NCI-H1436 (cell line): ENCODE measurements at places on chromosomes 1 and 21.

- DNase-seq = no peak
These were observed 3.2 kb upstream of the PARS2 start for GRCh38 chr1:54767526-54767925.

- DNase-seq = no peak
These were observed 14.4 kb downstream of the COLGALT2 start for GRCh38 chr1:184023171-184023570.

- DNase-seq = no peak
These were observed 64.1 kb upstream of the TMEM51 start for GRCh38 chr1:15089258-15089992.

DNA sequence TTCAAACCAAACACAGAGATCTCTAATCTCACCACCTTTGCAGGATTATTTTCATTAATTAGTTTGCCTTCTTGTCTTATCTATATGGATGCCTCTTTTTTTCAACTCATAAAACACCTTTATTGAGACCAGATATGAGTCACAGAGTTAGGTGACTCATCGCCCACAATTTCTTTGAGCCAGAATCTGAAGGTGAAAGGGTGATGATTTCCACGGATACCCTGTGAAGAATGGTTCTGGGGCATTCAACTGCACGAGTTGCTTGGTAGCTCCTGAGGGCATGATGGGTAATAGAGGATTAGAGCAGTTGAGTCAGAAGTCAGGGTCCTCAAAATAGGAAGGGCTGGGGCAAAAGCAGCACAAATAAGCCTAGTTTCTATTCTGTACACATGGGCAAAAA is 128.2 kb downstream of the TBX19 start:
- DNase-seq = no peak

DNA sequence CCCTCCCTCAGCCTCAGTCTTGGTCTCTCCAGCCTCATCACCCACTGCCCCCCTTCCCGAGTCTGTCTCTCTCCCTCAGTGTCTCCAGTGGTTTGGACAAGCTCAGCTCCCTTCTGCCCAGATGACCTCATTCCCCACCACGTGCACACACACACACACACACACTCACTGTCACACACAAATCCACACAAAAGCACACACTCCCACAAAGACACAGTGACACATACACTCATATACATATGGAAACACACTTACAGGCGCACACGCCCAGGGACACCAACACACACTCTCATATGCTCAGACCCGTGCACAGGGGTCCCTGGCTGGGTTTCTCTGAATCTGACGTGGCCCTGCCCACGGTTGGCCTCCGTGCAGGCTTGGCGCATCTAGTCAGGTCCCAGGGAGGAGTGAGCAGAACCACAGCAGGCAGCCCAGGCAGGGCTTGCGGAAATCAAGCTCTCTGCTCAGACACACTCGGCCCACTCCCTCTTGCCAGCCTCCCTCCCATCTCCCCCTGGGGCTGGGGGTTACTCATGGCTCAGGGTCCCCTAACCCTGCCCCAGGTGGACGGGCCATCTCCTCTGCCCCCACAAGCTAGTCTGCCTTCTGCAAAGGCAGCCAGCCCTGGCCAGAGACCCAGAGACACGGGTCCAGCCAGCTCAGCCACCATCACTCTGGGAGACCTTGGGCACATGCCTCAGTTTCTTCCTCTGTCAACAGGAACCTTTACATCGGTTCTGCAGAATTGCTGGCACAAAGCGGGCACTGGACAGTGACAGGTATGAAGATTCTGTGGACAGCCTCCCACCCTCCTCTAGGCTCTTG is 38.5 kb upstream of the FAM131C start:
- no peak for DNase-seq

DNA sequence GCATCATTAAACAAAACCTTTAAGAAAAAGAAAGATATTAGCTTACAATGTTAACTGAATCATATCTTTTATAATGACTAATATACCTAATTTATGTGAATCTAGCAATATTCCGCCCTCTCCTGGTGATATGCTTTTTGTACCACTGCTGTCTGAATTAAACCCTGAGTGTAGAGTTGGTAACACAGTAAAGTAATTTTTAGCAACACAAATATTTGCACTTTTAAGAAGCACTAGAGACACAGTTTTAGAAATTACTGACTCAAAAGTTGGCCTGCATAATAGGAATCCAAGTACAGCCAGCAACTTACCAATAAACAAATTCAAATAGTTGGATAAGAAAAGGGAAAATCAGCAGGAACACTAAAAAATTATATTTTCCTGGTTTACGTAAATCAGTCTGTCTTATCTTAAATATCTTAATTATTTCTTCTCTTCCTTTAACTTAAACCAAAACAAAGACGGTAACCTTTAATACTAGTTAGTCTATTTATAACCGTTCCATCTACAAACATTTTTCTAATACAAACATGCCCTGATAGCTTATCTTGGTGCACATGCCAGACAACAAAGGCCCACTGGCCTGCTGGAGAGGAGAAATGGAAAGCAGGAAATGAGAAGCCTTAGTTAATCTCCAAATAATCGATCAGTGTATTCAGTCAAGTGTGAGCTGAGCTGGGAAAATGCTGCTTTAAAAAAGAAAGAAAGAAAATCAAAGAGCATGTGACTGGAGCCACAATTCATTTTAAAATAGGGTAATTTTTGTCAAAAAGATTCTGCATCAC is 246.0 kb downstream of the RERE start:
- no peak for DNase-seq

DNA sequence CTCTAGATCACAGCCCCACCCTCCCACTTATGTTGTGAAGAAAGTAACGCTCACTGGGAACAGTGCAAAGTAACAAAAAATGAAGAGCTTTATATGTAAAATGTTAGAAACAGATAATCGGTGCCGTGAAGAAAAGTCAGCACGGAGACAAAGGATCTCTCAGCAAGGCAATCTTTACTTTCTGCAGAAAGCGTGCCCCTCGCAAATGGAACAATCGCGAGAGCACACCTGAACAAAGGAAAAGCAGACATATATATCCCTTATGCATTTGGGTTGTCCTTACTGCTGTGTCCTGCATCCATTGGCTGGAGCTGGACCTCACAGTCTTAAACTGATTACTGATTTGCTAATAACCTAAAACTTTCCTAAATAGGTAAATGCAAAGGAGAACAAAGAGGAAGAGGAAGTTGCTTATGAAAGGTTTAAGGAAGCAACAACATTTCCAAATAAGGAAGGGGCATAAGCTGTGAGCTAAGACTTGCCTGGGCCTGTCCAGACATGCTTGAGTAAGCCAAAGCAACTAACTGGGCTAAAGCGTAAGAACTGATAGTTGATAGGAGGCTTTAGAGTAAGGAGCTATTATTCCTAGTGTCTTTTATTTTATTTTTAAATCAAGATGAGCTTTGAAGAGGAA is 89.7 kb downstream of the GTF2B start:
- no peak for DNase-seq

- no peak for DNase-seq
These were observed 6.6 kb upstream of the MIIP start for GRCh38 chr1:12012560-12013316.

- DNase-seq = peak; percentile 44
These were observed at the start of gene KCNK1 for GRCh38 chr1:233613252-233614172. Gene KCNK1, plus strand, starts transcription at chr1:233614106. Its CDS starts 66 bp downstream, at chr1:233614172.

GRCh38 chr21:43341378-43342161 is 85.4 kb downstream of the SIK1 start:
- no peak for DNase-seq

DNA sequence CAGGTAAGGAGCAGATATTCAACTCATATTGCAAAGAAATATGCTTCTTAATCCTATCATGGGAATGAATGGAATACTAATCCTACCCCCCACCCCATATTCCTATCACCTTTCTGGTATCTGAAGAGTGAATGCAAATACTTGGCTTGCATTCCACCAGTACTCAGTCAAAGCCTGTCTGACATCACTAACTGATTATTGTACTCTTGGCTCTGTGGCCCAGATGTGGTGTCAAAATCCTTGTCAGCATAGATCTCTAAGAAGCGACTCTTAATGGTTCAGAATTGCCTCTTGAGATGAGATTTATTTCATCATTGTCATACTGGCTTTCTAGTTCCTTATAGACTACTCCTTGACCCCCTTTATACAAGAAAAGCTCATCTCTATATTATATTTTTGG is 604.6 kb downstream of the ADGRL2 start:
- DNase-seq = no peak

DNA sequence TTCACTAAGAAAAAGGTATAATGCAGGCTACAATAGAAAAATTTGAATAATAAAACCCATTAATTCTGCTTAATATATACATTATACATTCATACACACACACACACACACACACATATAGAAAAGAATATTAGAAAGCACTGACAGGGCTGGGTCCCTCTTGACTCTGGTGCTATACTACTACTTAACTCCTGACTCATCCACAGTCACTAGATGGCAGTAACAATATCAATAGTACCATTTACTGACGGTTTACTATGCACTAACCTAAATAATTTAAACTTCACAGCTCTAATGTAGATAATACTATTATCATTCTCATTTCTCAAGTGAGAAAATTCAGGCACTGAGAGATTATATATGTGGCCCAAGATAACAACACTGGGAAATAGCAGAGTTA is 87.5 kb downstream of the COP1 start:
- DNase-seq = no peak

- DNase-seq = no peak
These were observed 87.0 kb upstream of the BTG3 start for GRCh38 chr21:17699524-17700189.

GRCh38 chr1:22597996-22598395 is 34.7 kb downstream of the EPHA8 start:
- DNase-seq = no peak

- no peak for DNase-seq
These were observed 52.9 kb downstream of the ESRRG start for GRCh38 chr1:216670118-216670883.

- DNase-seq = no peak
These were observed 17.5 kb downstream of the ZMYM4 start for GRCh38 chr1:35285771-35286606.

- DNase-seq = no peak
These were observed 114.3 kb downstream of the LAMC2 start for GRCh38 chr1:183300395-183300794.

DNA sequence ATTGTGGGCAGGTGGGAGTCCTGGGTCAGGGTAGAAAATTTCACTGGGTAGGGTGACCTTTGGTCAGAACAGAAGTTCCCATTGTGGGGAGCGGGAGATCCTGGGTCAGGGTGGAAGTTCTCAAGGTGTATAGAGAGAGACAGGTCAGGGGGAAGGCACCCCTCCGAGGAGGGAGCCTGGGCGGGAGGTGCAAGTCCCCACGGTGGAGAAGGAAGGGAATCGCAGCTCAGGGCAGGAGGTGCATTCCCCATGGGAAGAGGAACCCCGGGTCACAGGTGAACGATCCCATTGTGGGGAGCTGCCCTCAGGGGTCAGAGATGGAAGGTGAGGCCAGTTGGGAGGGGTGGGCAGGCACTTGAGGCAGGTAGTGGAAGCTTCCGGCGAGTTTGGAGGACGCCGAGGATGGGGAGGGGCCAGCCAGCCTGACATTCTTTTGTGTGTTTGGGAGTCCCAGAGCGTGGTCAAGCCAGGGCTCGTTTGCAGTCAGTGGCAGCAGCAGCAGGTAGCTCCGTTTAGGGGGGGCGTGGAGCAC is 637 bp downstream of the LYPLA2 start:
- DNase-seq = no peak

DNA sequence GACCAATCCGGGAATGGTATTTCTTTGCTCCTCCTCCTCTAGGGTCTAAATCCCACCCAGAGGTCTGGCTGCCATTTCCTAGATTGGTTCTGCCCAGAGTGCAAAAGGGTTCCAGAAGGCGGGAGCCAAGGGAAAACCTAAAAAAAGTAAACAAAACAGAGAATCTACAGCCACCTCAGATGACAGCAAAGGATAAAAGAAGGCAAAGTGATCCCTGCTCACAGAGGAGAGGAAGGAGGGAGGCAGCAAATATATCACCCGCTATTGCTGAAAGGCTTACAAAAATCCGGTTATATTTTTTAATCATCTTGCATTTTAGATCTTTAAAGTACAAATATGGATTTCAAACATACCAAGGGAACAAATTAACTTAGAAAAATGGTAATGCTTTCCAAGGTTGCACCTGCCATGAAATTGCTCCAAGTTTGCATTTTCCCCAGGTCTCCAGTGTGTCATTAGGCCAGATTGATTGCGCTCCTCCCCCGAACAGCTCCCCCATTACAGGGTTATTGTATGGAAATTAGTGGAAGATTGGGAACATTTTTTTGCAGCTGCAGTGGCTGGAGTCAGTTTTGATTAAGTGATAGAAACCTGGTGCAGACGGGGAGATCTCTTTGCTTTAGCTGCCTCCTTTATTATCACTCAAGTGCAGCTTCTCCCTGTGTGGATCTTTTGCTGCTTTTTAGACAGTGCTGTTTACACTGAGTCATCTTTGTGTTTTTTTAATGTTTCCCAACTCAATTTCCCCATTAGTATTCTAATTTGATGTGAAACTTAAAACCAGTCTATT is 280.5 kb upstream of the CAMK1G start:
- peak; percentile 10 for DNase-seq

- no peak for DNase-seq
These were observed 101.4 kb downstream of the AK5 start for GRCh38 chr1:77383236-77383635.

DNA sequence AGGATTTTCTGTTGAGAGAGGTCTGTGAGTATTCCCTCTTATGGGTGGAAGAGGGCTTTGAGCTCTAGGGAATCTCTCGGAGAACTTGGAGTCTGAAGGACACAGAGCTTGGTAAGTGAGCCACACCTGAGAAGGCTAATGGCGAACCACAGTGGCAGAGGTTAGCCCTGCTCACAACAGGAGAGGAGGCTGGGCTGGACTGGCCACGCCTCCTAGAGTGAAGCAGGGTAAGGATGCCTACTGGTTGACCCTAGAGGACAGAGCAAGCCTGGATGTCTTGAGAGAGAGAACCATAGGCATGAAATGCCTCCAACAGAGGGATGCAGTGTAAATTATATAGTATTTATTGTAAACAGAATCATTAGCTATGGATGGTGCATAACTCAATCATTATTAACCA is 232.6 kb downstream of the PCP4 start:
- DNase-seq = no peak

GRCh38 chr1:46175243-46175642 is 356 bp downstream of the TSPAN1 start:
- no peak for DNase-seq

- no peak for DNase-seq
These were observed 50.7 kb upstream of the GPR157 start for GRCh38 chr1:9179463-9180110.

GRCh38 chr21:37765221-37765900 is 150.9 kb downstream of the KCNJ6 start:
- no peak for DNase-seq

DNA sequence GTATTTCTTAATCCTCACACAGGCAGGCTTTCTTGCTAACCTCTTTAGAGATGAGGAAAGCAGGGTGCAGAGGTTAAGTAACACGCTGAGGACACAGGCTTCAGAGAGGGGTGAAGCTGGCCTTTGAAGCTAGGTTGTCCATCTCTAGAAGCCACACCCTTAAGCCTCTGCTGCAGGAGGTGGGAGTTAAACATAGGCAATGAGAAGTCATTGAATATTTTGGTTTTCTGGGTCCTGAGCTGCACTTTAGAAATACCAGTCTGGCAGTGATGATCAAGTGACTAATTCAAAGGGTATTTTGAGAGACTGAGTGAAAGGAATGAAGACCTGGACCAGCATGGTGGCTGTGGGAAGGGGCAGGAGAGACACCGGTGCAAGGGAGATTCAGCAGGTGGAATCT is 9.9 kb downstream of the KCNJ15 start:
- no peak for DNase-seq

- DNase-seq = no peak
These were observed 86.2 kb downstream of the ATG4C start for GRCh38 chr1:62870148-62870547.

GRCh38 chr1:56302878-56303277 is 276.5 kb downstream of the PLPP3 start:
- DNase-seq = no peak

GRCh38 chr1:31814041-31814511 is 1.7 kb downstream of the SPOCD1 start:
- DNase-seq = no peak
